HTR-8/SVneo (cell line): ENCODE measurements at places on chromosomes 7 and 10.

DNA sequence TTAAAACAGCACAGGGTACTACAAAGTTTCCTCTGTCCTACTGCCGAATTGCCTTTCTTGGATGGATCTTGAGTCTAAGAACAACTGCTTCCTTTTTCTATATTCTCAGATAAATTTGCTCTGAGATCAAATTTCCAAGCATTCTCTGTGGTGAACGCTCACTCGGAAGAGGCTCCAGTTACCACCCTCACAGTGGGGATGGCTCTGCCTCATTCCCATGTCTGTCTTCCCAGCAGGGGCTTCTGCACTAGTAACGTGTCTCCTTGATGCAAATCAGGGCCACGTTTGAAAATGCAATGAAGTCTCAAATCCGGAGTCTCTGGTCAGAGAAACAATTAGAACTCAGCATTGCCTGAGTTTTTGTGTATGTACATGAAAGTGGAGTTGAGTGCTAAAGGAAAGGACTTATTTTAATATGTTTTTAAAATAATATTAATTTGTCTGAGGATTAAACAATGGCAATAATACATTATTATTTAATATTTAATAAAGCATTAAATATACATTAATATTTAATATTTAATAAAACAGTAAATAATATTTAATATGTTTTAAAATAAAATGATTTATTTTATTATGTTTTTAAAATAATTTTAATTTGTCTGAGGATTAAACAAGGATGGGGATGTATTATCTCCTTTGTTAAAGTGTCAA, 61.8 kb downstream of the INHBA start:
- no peak for DNase-seq

- no peak for DNase-seq
Observed at GRCh38 chr10:99389729-99390480, 40.5 kb downstream of the GOT1 start.

DNA sequence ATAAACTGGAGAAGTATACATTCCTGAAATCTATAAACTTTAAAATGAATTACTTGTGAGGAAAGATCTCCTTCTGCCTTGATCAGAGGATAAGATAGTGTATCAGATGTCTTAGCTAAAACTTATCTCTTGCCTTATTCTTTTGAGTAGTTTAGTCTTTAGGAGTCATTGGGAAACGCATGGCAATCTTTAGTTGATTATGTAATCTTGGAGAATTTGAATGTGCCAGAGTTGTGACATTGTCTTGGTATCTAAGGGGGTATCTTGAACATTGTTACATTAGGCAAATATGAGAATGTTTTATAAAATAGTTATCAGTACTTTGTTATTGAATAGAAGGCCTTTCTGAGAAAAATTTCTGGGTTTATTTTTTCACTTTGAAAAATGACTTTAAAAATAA, 61.6 kb upstream of the ADRA2A start:
- DNase-seq, result no peak

GRCh38 chr10:71804077-71804476, 30.8 kb upstream of the VSIR start:
- no peak for DNase-seq

DNA sequence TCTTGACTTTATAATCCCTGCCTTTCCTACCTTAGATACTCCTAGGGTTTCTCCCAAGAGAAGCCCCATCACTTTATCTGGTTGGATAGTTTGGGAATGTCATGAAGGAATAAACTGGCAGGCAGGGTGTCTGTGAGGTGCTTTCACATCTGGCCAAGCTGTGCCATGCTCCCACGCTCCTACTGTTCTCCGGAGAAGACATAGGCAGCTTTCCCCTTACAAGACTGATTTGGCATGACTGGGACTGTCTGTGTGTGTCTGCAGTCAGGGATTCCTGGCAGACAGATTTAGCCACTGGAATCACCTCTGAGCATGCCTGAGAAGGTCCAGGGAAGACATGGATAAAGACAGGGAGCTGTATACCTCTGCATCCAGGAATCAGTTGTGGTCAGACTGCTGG, 45.3 kb downstream of the HK1 start:
- no peak for DNase-seq

GRCh38 chr7:124532166-124532565, 233.4 kb downstream of the GPR37 start:
- DNase-seq, result peak; percentile 5

GRCh38 chr7:28458732-28459131, 46.4 kb downstream of the CREB5 start:
- no peak for DNase-seq

GRCh38 chr7:74512762-74513161, 59.1 kb downstream of the GTF2IRD1 start:
- DNase-seq, result no peak

DNA sequence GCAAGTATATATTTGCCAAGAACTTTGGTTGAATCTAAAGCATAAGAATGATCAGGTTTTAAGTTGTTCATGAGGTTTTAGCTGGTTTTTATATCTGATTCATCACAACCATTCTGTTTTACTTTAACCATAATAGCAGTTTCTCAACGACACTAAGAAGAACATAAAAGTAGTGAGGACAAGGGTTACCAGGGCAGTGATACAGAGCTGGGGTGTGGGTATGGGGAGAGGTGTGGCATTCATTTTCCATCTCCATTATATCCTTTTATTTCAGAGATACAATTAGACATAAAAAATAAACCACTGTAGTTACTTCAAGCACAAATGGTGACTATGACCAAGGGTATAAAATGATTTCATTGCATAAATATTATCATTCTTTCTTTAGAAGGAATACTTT, 149.8 kb upstream of the STEAP4 start:
- no peak for DNase-seq

DNA sequence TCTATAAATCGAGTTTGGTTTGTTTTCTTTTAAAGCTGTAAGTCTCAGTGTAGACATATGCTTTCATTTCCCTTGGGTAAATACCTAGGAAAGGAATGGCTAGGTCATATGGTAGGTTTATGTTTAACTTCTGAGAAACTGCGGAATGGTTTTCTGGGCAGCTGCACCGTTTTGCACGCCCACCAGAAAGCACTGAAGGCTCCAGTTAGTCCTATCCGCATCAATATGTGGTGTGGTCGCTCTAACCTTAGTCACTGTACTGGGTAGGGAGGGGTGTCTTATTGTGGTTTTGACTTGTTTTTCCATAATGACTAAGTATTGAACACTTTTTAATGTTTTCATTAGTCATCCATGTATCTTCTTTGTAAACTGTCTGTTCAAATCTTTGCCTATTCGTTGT, 279.5 kb upstream of the AKR1E2 start:
- no peak for DNase-seq

DNA sequence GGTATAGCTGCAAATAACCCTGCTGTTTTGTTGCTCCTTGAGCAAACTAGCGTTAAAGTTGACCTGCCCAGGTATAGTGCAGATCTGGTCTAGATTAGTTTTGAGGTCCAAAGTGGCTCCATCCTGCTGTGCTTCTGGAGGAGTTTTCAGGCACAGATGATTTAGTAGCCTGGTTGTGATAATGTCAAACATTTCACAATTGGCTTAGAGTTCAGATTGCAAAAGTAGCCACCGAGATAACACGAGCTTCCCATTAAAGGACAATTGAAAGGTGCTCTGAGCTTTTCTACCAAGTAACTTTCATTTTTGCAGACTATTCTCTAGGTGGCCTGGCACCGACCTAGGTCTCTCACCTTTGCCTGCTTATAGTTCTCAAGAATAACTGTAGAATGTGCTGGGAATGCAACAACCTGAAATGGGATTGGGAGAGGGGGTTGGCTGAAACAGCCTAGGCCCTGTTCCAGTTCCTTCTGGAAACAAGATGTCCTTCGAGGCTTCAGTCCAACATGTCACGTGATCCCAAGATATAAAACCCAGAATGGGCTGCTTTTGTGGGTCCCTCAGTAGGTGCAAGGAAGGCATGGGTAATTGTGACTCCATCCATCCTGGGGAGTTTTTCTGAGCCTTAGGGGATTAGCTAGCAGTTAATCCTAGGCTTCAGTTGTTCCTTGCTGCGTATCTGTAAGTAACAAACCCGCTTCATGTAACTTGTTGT, 201.0 kb downstream of the CHRM2 start:
- no peak for DNase-seq

GRCh38 chr7:21704359-21704758, 161.5 kb downstream of the DNAH11 start:
- DNase-seq, result no peak

GRCh38 chr10:70679498-70679897, 7.2 kb downstream of the ADAMTS14 start:
- no peak for DNase-seq

DNA sequence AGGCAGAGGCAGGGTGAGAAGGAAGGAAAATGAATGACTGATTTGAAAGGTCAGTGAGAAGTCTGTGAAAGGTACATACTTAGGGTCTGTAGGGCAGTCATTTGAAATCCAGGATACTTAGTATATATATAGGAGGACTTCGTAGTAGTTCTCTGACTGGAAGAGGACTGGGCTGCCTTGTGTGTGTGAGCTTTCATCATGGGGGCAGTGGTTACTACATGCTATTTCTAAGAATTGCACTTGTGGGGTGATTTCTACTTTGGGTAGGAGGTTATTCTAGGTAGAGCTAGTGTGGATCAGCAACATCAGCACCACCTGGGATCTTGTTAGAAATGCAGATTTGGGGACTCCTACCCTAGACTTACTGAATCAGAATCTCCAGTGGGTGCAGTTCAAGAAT, 104.1 kb downstream of the AUTS2 start:
- DNase-seq, result no peak

GRCh38 chr10:66717231-66717981, 208.4 kb upstream of the LRRTM3 start:
- DNase-seq, result no peak

- DNase-seq, result no peak
Observed at GRCh38 chr7:68247126-68247525, 1250.5 kb downstream of the TYW1 start.

DNA sequence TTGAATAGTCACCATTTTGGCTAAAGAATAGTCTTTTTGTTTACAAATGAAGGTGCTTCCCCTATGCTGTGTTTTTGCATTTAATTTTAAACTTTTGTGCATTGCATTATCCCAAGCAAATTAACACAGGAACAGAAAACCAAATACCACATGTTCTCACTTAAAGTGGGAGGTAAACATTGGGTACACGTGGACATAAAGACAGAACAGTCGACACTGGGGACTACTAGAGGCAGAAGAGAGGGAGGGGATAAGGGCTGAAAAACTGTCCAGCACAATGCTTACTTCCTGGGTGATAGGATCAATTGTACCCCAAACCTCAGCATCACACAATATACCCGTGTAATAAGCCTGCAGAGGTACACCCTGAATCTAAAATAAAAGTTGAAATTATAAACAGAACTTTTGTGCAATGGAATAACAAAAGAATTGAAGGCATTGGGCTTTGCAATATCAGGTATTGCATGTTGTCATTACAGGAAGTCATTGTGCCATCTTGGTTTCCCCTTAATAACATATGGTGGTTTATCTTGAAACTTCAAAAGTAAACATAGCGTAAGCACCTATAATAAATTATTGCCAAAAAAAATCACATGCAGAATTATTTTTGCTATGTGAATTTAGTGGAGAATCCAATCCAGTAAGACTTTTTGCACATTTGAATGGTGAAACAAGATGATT, 16.1 kb downstream of the ADD3 start:
- DNase-seq, result no peak

DNA sequence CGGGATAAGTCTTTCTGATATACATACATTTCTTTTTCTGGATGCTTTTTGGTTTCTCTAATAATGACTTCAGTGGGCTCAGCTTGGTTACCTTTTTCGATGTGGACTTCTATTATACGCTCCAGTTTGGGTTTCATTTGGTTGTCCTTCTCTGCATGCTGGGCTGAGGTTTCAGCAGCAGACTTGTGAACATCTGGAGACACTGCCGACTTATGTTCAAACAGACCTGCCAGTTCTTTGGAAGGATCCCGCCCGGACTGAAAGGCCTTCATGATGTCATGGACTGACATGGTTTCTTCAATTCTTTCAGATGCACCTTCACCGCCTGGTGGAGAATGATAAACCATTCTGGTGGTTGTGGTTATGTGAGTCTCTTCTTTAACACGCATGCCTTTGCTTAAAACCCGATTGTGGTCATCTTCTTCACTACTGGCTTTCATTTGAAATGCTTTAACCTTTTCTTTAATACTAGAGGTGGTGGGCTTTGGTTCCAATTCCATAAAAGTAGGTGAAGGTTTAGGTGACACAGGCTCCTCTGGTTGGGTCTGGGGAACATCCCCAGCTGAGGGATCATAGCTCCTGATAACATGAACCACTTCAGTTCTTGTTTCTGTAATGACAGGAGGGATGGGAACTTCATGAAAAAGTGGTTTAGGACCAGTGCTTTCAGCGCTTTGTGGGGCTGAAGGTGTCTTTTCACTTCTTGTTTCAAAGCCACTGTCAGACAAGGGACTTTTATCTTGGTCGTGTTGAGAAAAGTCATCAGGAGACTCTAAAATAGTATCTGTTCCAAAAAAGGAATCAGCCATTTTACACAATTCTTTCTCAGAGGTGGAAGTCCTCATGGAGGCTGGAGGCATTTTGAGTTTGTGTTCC, 167.7 kb upstream of the CCDC6 start:
- DNase-seq, result no peak

DNA sequence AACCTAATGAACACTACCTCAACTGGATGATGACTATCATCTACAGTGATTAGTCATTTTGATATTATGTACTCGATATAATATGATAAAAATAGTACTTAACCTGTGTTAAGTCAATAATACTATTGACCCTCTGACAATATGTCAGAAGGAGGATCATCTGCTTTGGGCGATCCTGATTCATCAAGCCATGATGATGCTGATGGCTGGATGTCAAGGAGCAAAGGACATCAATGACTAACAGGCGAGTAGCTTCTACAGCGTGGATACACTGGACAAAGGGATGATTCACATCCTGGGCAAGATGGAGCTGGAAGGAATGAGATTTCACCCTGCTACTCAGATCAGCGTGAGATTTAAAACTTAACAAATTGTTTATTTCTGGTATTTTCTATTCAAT, 94.4 kb upstream of the SKAP2 start:
- DNase-seq, result peak; percentile 30

DNA sequence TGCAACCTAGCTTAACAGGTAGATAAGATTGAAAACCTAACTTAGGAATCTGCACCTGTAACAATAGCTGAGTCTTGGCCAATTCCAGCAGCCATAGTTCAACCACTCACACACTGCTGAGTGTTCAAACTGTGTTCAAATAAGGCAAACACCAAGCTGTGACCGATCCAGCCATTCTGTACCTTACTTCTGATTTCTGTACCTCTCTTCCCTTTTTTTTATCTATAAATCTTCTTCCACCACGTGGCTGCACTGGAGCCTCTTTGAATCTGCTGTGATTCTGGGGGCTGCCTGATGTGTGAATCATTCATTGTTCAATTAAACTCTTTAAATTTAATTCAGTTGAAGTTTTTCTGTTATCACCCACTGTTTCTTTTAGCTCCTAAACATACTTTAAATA, 15.7 kb upstream of the FOXL3 start:
- no peak for DNase-seq

- DNase-seq, result no peak
Observed at GRCh38 chr7:41599760-41600159, 103.1 kb downstream of the INHBA start.

GRCh38 chr10:84341538-84341856, 13.1 kb downstream of the CCSER2 start:
- DNase-seq, result no peak
